ENCODE measurements at places on chromosomes 1 and 21. TPM values are rescaled to one million over a fixed set of nuclear protein-coding genes. Genes with fewer than 3 reads are reported as not detected.
A peak's percentile ranks its signal among the peaks of the same experiment; 100 is the strongest.

Gene TFF1
- not detected for total RNA-seq

Gene FCRLA
- 175 TPM for total RNA-seq

Gene ITGB2
- total RNA-seq = 124 TPM

Gene ELOA
- total RNA-seq = 70.2 TPM

Gene COA6
- total RNA-seq = 20.7 TPM

Gene C1QC
- total RNA-seq = not detected

Gene ZMPSTE24
- 17.6 TPM for total RNA-seq

Gene NHLH1
- 0.46 TPM for total RNA-seq

Gene PGM1
- 20.6 TPM for total RNA-seq

Gene PEX14
- total RNA-seq = 17.8 TPM

Gene HMGN2
- total RNA-seq = 462 TPM

Gene FMO2
- not detected for total RNA-seq

Gene OPTC
- total RNA-seq = not detected

Gene LTN1
- 25.8 TPM for total RNA-seq

Gene FMO5
- total RNA-seq = 1.5 TPM

Gene MX2
- 34.4 TPM for total RNA-seq

DNA sequence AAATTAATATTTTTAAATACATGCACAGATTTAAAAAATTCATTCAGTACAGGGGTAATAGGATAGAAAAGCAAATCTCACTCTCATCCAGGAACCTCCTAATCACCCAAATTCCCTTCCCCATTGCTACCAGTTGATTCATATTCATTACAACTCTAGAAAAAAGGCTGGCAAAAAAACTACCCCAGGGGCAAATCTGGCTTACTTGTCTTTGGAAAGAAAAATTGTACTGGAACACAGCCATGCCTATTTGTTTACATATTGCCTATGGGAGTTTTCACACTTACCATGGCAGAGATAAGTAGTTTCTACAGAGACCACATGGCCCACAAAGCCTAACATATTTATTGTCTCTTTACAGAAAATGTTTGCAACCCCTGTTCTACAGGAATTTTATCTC lies 8.9 kb upstream of the RBM34 start:
- no peak for DNase-seq

- no peak for DNase-seq
Measured at GRCh38 chr1:93705892-93706500, 24.4 kb upstream of the BCAR3 start.

GRCh38 chr1:207951652-207952051 lies 40.7 kb upstream of the CD34 start:
- no peak for DNase-seq

- no peak for DNase-seq
Measured at GRCh38 chr1:83994111-83994510, 4.8 kb downstream of the TTLL7 start.

DNA sequence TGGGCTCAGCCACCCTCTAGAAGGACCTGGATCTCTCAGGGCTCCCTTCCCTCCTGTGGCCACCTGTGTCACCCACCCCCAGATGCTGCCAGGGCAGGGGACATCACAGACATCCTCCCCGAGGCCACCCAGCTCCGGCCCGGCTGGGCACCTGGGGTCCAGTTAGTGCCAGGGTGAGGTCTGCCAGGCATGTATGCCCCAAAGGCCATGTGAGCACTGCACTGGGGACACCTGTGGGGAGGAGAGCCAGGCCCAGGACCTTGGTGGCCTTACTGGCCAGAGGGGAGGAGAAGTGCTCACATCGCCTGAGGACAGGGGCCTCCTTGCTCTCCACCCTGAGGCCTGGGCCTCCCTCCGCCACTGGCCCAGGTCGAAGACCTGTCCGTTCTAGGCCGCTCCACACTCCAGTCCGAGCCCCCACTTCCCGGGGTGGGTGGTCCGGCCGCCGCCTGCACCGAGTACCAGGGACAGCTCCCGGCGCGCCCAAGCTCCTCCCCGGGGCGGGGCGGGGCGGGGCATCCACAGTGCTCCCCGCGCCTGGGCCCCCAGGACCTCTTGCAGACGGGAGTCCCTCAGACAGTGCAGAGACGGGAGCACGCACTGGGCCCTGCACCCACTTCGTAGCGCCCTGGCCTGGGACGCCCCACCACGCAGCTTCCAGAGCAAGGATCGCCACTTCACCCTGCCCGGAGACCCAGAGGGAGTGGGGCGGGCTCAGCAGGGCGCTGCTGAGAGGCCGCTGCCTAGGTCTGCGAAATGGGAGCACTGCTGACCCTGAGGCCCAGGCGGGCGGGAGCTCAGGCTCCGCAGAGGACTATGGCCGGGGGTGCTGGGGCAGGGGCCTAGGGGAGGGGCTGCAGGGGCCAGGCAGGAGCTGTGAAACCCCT lies 34.3 kb upstream of the CCDC27 start:
- no peak for DNase-seq

GRCh38 chr1:4585216-4585615 lies 69.2 kb upstream of the AJAP1 start:
- peak; percentile 21 for DNase-seq

DNA sequence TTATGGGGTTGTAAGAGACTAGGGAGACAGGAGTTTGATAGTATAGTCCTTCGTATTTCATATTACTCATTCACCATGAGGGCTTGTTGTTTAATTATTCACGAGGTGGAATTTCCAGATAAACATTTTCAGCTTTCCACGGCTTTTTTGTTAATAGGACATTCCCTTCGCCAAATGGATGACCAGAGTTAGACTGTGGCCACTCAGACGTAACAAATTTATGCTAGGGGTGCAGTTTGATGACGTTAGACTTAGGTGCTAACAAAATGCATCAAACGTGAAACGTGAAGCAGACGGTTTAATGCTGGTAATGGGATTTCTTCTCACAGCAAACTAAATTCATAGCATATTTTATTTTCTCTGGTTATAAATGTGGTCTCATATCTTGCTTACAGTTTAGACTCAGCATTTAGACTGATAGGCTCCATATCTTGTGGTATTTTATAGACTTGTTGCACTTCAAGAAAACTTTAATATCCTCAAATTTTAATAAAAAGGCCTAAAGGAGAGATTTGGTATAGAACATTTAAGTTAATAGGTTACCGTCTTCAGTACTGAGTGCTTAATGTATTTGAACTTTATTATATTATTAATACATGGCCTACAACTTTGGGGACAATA lies 2.3 kb downstream of the DHX9 start:
- DNase-seq = no peak

GRCh38 chr1:172637522-172637921 lies 21.4 kb upstream of the FASLG start:
- DNase-seq = no peak

DNA sequence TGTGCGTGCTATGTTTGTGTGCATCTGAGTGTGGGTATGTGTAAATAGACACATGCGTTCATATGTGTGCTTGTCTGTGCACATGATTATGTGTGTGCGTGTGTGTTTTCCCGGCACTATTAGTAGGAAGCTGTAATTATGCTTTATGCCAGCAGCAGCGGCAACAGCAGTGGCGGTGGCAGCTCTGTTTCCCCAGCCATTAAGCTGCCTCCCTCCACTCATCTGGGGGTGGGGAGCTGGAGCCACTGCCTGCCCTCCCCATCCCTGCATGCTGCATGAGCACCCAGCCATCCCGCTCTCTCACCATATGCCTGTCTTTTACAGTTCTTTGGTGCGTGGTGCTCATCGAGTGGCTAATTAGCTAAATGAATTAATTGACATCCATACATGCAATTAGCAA lies 30.5 kb upstream of the ACOT11 start:
- DNase-seq = no peak

DNA sequence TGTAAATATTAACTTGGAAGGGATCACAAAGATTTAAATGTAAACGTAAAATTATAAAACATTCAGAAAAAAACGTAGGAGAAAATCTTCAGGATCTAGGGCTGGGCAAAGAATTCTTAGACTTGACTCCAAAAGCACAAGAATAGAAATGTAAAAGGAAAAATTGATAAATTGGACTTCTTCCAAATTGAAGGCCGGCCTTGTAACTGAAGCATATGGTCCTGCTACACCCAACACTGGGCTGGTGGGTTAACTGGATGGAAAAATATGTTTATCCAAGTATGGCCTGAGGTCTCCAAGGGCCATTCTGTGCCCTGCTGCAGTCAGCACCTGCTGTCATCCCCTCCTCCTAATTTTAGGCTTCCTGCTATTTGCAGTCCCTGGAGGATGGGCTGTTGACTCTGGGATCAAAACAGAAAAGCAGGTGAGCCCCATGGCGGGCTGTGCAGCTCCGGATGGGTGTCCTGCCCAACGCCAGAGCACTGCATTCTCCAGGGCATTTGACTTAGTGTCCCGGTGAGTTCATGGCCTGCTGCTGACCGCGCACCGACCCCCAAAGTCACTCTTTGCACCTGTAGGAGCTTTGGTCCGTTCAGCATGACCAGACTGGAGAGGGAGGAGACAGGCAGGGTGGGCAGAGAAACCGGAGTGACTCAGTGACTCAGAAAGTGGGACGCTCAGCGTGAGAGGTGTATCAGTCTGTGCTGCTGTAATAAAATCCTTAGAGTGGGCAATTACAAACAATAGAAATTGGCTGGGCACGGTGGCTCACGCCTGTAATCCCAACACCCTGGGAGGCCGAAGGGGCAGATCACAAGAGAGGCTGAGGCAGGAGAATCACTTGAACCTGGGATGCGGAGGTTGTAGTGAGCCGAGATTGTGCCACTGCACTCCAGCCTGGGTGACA lies 6.1 kb upstream of the AIRE start:
- DNase-seq = no peak

DNA sequence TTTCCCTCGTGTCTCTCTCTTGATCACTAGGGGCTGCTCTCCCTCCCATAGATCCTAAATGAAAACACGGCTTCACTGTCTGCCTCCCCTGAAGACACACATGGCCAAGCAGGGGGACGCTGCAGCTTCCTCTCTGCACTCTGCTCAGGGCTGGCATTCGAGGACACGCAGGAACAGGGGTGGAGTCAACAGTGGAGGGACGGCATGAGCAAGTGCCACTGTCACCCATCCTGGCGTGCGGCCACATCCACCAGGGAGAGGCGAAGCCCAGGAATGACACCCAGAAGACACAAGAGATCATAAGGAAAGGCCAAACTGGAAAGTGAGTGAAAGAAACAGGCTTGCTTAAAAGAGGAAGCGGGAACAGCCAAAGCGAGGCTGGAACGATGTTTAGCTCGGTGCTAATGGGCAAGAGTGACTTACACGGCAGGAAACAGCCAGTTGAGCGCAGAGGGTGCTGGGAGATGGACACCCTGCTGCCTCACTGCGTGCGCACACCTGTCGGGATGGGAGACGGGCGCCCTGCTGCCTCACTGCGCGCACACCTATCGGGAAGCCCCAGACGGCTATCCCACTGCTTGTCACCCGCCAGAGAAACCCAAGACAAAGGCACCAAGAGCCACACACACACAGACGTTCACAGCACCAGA lies 13.6 kb upstream of the C1QTNF12 start:
- DNase-seq = no peak

GRCh38 chr1:201468501-201468843 lies 516 bp downstream of the PHLDA3 start:
- DNase-seq = no peak

GRCh38 chr1:43902058-43902831 lies 31.4 kb upstream of the ARTN start:
- no peak for DNase-seq

GRCh38 chr1:79762461-79762860 lies 755.9 kb upstream of the ADGRL4 start:
- no peak for DNase-seq

DNA sequence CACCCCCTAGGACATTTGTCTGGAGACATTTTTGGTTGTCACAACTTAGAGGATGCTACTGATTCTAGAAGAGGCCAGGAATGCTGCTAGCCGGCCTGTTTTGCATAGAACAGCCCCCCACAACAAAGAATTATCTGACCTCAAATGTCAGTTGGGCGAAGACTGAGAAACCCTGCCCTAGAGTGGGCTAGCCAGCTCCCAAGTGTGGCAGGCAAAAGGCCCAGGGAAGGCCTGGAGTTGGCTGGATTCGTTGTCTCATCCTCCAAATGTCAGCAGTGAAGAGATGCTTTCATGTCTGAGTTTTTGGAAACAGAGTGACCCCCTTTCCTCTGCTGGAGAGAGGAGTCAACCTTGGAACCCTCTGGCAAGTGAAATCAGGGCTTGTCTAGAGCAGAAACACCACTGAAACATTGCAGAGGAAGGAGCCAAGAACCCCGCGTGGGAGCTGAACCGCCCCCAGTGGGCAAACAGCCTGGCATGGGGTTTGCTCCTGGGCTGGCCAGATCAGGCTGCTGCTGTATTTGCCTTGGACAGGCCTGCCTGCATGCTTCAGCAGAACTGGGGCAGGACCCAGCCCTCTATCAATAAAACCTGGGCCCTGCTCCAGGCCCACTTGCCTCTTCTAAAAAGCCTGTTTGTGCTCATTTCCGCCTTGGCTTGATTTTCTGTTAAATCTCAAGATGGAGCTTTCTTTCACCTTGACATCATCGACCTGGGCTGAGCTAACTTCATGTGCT lies 32.9 kb downstream of the RASSF5 start:
- no peak for DNase-seq

DNA sequence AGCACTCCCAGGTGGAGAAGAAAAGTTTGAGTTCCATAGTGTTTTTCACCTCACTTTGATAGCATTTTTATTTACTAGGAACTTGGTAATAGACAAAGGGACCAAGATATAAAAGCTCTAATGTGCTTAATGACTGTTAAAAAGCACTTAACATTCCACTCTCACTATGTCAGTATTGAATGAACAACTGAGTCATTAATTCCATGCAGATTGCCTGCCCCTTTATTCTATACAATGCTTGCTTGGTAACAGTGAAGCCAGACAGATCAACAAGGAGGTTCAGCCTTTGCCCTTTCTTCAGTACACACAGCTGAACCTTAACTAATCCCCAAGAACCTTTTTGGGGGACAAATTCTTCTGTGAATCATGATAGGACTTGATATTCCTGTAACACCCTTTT lies 425.5 kb downstream of the NUF2 start:
- no peak for DNase-seq

DNA sequence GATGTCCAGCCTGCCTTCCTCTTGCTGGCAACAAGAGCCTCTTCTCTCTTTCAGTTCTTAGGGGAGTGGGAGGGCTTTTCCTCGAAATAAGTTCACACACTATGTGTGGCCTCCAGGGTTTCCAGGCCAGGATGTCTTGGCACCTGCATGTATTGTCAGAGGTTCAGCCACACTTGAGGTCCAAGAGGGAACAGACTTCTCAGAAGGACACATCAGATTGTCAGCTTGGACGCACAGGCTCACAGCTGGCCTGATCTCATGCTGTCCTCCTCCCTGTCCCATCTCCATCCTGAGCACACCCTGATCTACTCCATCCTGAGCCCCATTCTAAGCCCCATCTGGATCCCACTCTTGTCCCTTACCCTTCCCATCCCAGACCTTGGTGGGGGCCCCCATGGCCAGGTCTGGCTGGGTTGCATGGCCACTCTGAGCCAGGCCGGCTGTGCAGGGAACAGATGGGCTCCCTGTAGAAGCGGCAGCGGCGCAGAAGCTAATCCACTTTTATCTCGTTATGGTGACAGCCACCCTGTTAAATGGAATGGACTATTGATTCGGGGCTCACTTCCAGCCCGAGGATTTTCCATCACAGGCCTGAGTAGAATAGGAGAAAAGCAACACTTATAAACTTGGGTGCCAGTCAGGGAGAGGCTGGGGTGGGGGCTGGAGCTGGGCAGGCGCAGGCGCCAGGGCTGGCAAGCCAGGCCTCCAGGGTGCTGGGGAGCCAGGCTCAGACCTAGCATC lies 85.1 kb upstream of the CSF3R start:
- DNase-seq = no peak

GRCh38 chr1:57471995-57472394 lies 48.1 kb upstream of the DAB1 start:
- DNase-seq = no peak

All from activated B cell treated with CpG ODN at 0.5 μM for 24 hours (primary cell).